ENCODE measurements at places on chromosomes 13 and 19.

GRCh38 chr13:60619461-60619860, 222.4 kb downstream of the TDRD3 start:
- no peak for DNase-seq

DNA sequence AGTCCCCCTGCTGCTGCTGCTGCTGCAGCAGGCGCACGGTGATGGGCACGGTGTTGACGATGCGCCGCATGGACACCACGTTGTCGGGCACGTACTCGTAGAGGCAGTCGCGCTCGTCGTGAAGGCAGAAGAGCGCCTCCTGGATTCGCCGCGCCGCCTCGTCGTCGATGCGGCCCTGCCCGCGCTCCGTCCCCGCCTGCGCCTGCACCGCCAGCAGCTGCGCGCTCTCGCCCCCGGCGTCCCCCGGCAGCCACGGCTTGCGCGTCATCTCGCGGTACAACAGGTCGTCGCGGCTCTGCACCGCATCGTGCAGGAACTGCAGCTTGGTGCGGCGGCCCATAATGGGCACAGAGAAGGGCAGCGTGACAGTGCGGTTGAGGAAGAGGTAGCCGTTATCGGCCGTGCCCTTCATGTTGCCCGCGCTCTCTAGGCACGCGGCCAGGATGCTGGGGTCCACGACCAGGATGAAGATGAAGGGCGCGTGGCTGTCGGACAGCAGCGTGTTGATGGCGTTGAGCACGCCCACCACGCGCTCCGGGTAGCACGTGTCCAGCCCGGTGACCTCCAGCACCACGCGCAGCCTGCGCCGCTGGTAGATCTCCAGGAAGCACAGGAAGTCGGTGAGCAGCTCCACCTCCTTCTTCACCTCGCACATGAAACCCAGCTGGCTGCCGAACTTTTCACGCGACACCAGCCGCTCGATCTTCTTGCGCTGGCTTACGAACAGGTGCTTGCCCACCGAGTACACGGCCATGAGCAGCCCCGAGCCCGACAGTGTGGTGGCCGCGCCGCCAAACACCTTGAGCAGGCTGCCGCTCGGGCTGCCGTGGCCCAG, 8.1 kb downstream of the NKPD1 start:
- peak; percentile 40 for DNase-seq

DNA sequence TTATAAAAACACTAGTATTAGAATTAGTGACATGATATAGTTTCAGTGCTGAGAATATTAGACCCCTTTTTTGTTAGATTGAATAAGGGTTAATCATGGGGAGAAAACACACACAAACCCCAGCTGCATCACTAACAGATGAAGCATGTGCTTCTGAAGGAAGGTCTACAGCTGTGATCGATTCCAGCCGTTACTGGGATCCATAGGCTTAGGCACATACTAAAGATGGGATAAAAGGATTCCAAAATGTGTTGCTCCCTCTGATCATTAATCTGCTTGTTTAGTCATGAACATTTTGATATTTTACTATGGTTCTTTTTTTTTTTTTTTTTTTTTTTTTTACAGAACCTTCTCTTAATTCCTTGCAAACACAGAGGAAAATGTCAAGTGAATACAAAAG, 1591.3 kb downstream of the EFNB2 start:
- no peak for DNase-seq

DNA sequence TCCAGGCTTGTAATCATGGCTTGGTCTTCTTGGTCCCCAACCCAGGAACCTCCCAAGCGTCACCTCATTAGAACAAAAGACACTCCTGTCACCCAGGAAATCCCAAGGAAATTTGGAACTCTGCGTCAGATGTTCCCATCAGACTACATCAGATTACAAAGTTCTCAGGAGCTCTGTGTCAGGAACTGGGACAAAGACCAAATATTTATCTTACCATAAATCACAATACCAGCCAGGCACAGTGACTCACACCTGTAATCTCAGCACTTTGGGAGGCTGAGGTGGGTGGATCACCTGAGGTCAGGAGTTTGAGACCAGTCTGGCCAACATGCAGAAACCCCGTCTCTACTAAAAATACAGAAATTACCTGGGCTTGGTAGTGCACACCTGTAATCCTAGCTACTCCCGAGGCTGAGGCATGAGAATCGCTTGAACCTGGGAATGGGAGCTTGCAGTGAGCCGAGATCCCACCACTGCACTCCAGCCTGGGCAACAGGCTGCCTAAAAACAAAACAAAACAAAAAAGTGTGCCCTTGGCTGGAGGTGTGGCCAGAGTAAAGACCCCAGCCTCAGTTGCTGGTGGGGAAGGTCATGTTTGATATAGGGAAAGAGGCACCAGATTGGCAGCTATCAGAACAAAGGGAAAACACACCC, 16.7 kb upstream of the CCDC124 start:
- DNase-seq: no peak

- DNase-seq: peak; percentile 37
These were observed 19.9 kb upstream of the GDF15 start for GRCh38 chr19:18366021-18366435.

DNA sequence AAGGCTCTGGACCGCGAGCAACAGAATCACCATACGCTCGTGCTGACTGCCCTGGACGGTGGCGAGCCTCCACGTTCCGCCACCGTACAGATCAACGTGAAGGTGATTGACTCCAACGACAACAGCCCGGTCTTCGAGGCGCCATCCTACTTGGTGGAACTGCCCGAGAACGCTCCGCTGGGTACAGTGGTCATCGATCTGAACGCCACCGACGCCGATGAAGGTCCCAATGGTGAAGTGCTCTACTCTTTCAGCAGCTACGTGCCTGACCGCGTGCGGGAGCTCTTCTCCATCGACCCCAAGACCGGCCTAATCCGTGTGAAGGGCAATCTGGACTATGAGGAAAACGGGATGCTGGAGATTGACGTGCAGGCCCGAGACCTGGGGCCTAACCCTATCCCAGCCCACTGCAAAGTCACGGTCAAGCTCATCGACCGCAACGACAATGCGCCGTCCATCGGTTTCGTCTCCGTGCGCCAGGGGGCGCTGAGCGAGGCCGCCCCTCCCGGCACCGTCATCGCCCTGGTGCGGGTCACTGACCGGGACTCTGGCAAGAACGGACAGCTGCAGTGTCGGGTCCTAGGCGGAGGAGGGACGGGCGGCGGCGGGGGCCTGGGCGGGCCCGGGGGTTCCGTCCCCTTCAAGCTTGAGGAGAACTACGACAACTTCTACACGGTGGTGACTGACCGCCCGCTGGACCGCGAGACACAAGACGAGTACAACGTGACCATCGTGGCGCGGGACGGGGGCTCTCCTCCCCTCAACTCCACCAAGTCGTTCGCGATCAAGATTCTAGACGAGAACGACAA, 1.8 kb downstream of the PCDH17 start:
- DNase-seq: no peak

DNA sequence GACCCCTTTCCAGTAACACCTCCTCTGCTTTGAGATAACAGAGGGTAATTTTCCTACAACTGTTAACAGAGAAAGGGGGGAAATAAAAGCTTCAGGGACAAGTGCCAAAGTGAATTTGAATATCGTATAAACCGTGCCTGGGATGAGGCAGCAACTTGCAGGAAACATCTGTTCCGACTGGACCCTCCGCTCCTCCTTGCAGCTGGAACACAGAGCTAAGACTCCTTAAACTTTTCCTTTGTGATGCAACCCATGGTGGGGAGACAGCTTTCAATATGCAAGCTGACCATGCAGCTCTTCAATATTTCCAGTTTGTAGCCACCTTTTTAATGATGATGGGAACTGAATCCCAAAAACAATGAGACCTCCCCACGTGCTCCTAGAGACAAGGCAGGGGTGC, 432.6 kb downstream of the ZNF536 start:
- DNase-seq: no peak

GRCh38 chr13:73412933-73413332, 354.1 kb downstream of the KLF5 start:
- no peak for DNase-seq

All from fibroblast of the aortic adventitia (primary cell).